ENCODE measurements at places on chromosomes 4 and X. TPM values are rescaled to one million over a fixed set of nuclear protein-coding genes. Genes with fewer than 3 reads are reported as not detected.

The CENPE gene
- polyA plus RNA-seq = 1.8 TPM

The KCTD8 gene
- polyA plus RNA-seq = 1.2 TPM

The TMEM47 gene
- 24.8 TPM for polyA plus RNA-seq

The KDR gene
- not detected for polyA plus RNA-seq

The RIBC1 gene
- 2.2 TPM for polyA plus RNA-seq

The CT47B1 gene
- polyA plus RNA-seq = not detected

The FGA gene
- not detected for polyA plus RNA-seq

The FRYL gene
- 74.8 TPM for polyA plus RNA-seq

The KIF4A gene
- polyA plus RNA-seq = 1.1 TPM

The CXorf38 gene
- polyA plus RNA-seq = 10.3 TPM

The EVC gene
- polyA plus RNA-seq = 0.48 TPM

The RAP2C gene
- polyA plus RNA-seq = 21.9 TPM

The SPATA4 gene
- polyA plus RNA-seq = not detected

The PDS5A gene
- 43.7 TPM for polyA plus RNA-seq

The ABCG2 gene
- not detected for polyA plus RNA-seq
